ENCODE measurements at places on chromosomes 7 and 10.

GRCh38 chr7:111190804-111191203 lies 99.9 kb downstream of the LRRN3 start:
- no peak for DNase-seq

GRCh38 chr7:87853237-87853864 lies 22.8 kb downstream of the SLC25A40 start:
- no peak for DNase-seq

DNA sequence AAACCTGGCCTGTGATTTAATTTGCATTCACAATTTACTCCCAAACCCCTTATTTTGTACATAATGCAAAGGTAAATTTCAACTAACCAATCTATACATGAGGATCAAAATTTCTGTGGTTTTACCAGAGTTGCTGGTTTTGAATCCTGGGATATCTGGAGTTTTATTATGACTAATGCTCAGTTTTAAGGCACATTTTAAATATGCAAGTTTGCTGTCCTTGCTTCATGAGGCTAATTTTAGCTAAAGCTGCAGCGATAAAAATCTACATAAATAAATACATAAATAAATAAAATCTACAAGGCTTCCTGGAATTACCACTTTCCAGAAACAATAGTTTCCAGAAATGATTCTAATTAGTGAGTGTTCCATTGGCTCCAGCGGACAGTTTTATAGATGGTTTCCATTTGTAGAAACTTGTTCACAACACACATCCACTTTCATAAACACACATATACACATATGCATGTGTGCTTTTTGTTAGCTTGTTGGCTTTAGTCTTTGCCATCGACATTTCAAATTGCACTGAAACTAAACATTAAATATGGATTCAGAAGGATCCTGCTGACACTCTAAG lies 339.5 kb upstream of the NRP1 start:
- no peak for DNase-seq

DNA sequence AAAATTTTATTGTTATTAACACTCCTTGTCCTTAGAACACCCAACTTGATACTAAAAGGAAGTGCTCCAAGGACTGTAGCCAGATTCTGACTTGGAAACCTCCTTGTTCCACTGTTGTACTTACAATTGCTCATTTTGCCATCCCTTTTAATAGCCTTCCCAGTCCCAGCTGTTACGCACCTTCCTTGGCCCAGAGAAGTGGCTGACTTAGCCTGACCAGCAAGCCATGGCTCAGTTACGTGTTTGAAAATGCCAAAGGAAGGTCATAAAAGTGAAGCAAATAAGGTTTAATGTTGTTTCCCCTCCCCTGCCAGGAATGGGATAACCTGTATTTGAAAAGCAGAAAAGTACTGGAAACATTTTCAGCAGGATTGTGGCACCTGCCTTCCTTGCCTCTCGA lies 3.7 kb upstream of the ANKRD1 start:
- no peak for DNase-seq

DNA sequence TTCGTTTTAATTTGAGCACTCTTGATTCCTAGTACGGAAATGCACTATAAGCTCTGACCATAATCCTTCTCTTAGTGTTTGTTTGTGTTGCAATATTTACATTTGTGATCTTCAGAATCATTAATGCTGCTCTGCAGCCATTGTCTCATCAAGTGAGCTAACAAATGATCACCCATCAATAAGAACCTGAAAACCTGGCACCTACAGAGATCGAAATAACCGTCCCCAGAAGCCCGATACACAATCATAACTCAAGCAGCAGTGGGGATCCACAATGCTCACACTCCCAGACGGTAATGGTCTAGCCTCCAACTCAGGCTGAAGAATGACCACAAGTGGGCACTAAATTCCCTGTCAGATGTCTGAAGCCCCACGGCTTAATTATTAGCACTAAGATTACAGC lies 156.0 kb upstream of the NFE2L3 start:
- DNase-seq: no peak

- no peak for DNase-seq
Observed at GRCh38 chr10:36278176-36278575, 636.1 kb upstream of the FZD8 start.

DNA sequence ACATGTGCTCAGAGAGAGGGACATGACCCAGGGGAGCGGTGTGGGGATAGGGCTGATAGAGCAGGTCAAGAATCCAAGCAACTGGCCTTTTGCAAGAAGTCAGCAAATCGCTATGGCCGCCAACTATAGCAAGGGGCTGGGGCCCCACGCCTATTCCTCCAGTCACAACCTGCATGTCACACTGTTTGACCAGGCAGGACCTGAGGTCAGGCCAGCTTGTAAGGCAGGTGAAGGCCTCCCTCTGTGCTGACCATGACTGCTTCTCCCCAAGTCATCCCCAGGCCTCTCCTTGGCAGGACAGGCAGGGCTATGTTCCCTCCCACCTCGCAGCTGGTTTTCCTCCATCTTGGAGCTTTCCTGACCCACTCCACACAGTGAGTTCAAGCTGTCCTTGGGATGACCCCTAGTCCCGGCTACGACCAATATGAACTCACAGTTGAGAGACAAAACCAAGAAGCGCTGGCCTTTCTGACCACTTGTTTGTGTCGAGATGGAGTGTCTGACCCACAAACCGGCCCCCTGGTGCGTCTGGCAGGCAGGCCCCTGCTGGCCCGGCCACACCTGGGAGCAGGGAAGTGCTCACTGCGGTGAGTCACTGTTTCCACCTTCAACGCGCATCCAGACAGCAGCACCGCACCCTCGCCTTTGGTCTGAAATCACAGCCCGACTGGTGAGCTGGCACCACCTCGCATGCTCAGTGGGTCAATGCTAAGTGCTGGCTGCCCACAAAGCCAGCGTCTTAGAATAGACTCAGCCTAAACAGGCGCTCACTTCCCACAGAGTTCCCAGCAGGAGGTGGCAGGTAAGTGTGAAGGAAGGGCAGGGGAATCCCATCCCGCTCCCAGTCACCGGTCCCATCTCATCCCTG lies 81.4 kb downstream of the VWA2 start:
- DNase-seq: peak; percentile 7

- peak; percentile 58 for DNase-seq
Observed at GRCh38 chr7:101978683-101979082, 161.3 kb downstream of the CUX1 start.

GRCh38 chr10:11515596-11516430 lies 95.6 kb downstream of the USP6NL start:
- DNase-seq: no peak

- no peak for DNase-seq
Observed at GRCh38 chr10:5960070-5960972, 17.0 kb downstream of the IL15RA start.

- no peak for DNase-seq
Observed at GRCh38 chr7:113306302-113306701, 187.9 kb upstream of the SMIM30 start.

- no peak for DNase-seq
Observed at GRCh38 chr7:149642589-149642988, 130.8 kb downstream of the ZNF467 start.

GRCh38 chr10:17026686-17027485 lies 102.7 kb downstream of the CUBN start:
- DNase-seq: no peak

GRCh38 chr10:120689777-120690529 lies 161.2 kb upstream of the WDR11 start:
- DNase-seq: no peak

- DNase-seq: no peak
Observed at GRCh38 chr10:22795546-22795945, 81.2 kb upstream of the PIP4K2A start.

DNA sequence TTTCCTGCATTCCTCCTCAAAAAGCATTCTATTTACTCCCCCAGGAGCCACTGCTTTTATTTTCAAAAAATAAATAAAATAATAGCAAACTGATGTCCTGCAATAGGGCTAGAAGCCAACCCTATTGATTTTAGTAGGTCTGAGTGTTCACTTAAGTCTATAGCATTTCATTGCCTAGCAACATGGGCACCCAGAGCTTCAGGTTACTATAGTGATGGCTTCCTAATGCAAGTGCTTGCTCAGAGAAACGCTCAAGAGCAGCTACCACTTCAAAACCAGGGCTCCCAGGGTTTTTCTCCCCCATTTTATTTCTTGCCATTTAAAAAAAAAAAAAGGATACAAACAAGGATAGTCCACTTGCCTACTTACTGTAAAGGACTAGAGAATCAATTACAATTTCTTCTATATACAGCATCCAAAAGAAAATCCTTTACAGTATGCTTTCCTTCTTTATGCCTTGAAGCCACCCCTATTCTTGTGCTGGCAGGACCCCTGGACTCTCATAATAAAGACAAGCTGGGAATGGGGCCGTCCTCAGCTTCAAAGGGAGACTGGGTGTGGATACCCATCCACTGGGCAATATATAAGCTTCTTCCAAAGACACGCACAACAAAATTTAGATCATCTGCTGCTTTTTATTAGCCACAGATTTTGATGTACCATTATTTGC lies 133.3 kb downstream of the VPS41 start:
- peak; percentile 86 for DNase-seq

- DNase-seq: no peak
Observed at GRCh38 chr10:5482016-5482415, 17.4 kb downstream of the CALML5 start.
